ENCODE measurements at places on chromosomes 4 and X. TPM values are rescaled to one million over a fixed set of nuclear protein-coding genes. Genes with fewer than 3 reads are reported as not detected.

Gene PFKFB1
- not detected for total RNA-seq

Gene EDA2R
- 13.5 TPM for total RNA-seq

Gene UBL4A
- 61.7 TPM for total RNA-seq

Gene LUZP4
- total RNA-seq: not detected

Gene NAP1L2
- 0.80 TPM for total RNA-seq

Gene IBSP
- total RNA-seq: not detected

Gene BEX5
- total RNA-seq: not detected

Gene SHROOM3
- total RNA-seq: 11.8 TPM

Gene CFAP99
- total RNA-seq: not detected

Gene BCOR
- total RNA-seq: 14.8 TPM

Gene MAGEA4
- not detected for total RNA-seq

Gene CFAP47
- under 0.01 TPM for total RNA-seq

GRCh38 chr4:7818399-7818911, 121.2 kb downstream of the AFAP1 start:
- no peak for DNase-seq

DNA sequence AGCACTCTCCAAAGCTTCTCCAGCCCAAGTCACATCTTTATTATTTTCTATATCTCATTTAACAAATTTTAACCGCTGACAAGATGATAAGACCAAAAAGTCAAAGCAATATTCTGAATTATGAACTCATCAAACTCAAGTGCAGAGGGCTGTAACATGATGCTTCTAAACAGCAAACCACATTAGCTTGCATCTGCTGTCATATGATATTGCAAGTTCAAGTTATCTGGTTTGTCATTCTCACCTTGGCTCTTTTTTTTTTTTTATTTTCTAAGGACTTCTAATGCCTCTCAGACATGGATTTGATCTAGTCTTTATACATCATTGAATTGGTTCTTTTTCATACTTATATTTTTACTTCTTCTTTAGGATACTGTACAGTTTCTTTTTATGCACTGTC, 93.4 kb downstream of the SLC10A7 start:
- no peak for DNase-seq

DNA sequence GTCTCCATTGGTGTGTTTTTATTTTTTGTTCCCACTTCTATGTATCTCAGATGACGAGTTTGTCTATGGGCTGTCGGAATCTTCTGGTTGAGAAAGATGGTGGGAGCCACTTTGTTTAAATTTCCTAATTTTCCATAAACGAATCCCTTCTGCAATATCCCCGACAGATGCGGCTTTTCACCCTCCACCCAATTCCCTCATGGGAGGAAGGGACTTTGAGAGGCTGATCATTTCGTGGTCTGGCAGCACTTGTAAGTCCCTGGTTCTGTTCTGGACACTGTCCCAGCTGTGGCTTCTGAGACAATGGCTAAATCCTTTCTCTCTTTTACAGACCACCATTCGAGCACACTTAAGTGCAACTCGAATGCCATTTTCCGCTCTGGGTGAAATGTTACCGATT, 72.2 kb upstream of the PUDP start:
- DNase-seq: no peak

DNA sequence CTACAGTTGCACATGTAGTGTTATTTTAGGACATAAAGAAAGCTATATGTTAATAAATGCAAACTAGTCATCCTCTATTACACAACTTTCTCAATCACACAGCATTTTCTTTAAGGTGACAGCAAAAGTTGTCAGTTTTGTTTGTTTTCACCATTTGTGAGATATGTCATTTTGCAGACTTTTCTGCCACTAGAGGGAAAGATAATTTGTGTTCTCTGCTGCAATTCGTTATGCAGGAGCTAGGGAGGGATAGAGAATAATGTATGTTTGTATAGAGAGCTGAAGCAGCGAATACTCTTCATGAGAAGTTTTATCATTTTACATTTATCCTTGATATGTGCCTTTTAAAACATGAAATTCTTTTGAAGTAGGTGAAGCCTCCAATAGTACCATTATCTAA, 670.6 kb upstream of the ATOH1 start:
- no peak for DNase-seq

GRCh38 chr4:124904723-124905388, 192.3 kb upstream of the ANKRD50 start:
- DNase-seq: no peak

DNA sequence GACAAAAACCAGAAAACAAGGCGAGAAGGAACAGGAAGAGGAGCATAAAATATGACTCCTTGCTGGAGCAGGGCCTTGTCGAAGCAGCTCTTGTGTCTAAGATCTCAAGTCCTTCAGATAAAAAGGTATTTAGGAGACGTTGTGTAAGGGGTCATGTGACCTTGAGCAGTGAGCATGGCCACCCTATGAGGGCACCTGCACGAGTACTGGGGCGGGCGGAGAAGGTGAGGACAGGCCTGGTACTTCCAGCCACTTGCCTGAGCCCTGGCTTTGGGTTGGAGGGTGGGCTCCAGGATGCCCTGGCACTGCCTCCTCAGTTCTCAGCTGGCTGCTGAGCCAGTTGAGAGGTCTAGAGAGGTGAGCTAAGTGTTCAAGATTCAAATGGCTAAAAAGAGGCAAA, 29.9 kb downstream of the NSD2 start:
- no peak for DNase-seq

- no peak for DNase-seq
Measured at GRCh38 chrX:129039176-129039575, 484.1 kb downstream of the SMARCA1 start.

- DNase-seq: no peak
Measured at GRCh38 chr4:83860200-83860599, 324.3 kb downstream of the GPAT3 start.

GRCh38 chr4:161581262-161582230, 582.3 kb downstream of the FSTL5 start:
- no peak for DNase-seq

DNA sequence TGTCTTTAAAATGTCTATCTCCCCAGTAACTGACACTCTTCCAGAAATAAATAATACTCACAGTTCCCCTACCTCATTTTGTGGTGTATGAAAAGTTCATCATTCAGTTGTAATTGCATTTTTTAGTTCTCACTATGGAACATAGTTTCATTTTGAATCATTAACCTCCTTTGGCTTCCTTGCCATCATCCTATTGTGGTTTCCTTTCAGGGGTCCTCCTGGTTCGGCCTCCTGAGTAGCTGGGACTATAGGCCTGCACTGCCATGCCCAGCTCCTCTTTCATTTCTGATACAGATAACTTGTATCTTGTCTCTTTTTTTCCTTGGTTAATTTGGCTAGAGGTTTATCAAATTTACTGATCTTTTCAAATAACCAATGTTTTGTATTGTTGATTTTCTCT, 23.1 kb upstream of the BLTP1 start:
- no peak for DNase-seq

- DNase-seq: peak; percentile 10
Measured at GRCh38 chrX:148582353-148582752, 81.9 kb downstream of the AFF2 start.

- no peak for DNase-seq
Measured at GRCh38 chr4:3639613-3640586, 107.7 kb upstream of the LRPAP1 start.

DNA sequence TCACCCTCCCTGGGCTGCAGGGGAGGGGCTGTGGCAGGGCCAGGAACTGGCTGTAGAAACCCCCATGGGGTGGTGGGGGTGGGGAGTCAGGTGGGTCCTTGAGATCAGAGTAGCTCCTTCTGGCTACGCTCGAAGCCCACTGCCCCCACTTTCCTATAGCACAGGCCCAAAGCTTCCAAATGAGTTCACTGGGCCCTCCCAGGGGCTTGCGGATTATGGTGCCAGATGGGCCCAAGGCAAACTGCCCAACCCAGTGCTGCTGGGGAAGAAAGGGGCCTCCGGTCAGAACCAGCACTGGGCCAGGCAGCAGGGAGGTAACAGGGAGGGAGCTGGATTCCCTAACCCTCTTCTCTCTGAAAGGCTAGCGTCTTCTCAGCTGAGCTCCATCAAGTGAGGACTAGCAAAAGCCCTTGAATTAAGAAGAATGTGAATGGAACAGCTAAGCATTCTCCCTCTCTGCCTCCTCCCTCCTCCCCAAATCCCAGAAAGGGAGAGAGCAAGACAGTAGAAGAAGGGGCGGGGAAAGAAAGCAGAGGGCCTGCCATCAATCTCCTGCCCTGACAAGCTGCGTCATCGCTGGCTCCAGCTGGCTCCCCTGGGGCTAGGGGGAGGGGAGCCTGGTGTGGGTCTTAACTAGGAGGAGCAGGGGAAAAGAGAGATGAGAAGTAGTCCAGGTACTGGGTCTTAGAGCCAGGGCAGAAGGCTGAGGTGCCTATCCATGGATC, 34.7 kb downstream of the FRMPD3 start:
- no peak for DNase-seq

- DNase-seq: no peak
Measured at GRCh38 chr4:99252746-99253145, 33.7 kb upstream of the ADH6 start.

GRCh38 chrX:84118769-84119168, 69.2 kb downstream of the RPS6KA6 start:
- no peak for DNase-seq

- no peak for DNase-seq
Measured at GRCh38 chrX:56343219-56343618, 111.1 kb downstream of the KLF8 start.

- peak; percentile 36 for DNase-seq
Measured at GRCh38 chr4:180751009-180751408, 1492.2 kb upstream of the TENM3 start.

GRCh38 chr4:26839534-26839951, 21.1 kb upstream of the STIM2 start:
- peak; percentile 26 for DNase-seq

GRCh38 chrX:47239898-47240545, 7.2 kb downstream of the USP11 start:
- no peak for DNase-seq

DNA sequence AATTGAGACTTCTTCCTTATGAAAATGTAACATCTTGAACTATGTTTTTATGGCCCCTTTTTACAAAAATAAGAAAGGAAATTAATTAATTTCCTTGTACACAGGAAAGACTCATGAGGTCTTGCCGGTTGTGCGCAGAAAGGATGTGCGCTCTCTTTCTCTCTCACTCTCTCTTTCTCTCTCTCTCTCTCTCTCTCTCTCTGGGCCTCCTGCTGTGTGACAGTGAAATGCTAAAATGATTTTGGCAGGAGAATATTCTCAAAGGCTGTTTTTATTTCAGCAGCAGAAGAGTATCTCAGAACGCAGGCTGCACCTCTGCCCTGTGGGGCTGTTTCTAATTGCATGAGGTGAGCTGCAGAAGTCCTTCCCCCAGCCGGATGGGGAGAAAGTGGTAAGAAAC, 349.0 kb downstream of the MID1IP1 start:
- no peak for DNase-seq

DNA sequence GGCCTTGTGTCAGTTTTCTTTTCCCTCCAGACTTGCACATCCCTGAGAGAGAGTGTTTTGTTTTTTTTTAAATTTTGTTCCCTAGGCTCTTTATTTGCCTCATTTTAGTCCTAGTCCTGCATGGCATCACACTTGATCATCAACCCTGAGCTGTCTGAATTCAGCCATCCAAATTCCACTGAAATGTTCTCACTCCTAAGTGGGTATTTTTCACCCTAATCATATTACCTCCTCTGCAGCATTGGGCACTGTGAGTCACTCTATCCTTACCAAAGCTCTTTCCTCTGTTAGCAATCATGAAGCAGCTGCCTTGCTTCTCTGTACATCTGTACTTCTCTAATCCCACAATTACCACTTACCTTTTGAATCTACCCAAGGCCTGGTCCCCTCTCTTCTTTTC, 356.6 kb upstream of the MAGEB2 start:
- DNase-seq: peak; percentile 60

DNA sequence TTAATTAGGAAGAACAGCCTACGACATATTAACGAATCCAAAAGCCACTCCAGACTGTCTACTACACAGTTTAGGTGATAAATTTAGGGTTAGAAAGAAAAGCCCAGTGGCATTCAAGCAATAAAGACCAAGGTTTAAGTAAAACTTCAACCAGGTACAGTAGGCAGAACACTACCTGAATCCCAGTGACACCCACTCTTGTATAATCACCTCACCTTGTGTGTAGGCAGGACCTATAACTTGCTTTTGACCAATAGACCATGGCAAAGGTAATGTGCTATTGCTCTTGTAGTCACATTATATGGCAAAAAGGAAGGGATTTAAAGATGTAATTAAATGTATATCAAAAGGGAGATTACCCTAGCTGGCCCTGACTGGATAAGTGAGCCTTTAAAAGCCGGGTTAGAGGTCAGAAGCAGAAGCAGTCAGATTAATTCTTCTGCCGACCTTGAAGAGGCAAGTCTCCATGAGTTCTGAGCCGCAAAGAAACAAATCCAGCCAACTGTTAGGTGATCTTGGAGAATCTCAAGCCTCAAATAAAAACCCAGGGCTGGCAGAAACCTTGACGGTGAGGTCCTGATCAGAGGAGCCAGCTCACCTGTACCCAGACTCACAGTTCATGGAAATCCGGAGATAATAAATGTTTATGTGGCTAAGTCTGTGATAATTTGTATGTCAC, 8.8 kb downstream of the FSTL5 start:
- no peak for DNase-seq

DNA sequence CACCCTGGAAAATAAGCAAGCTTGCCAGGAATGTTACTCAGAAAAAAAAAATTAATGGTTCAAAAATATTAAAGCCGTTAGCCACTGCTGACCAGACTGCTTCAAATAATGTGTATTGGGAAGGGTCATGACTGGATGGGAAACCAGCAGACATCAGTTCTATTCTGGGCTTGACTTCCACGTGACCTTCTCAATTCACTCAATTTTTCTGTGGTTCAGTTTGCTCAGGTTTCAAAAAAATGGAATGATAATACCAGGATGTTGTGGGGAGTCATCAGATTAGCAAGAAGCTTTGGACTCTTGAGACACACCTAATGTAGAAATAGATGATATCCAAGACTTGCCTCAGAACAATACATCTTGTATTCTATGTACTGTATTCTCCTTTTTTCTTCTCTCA, 541.9 kb upstream of the BOD1L1 start:
- peak; percentile 87 for DNase-seq

DNA sequence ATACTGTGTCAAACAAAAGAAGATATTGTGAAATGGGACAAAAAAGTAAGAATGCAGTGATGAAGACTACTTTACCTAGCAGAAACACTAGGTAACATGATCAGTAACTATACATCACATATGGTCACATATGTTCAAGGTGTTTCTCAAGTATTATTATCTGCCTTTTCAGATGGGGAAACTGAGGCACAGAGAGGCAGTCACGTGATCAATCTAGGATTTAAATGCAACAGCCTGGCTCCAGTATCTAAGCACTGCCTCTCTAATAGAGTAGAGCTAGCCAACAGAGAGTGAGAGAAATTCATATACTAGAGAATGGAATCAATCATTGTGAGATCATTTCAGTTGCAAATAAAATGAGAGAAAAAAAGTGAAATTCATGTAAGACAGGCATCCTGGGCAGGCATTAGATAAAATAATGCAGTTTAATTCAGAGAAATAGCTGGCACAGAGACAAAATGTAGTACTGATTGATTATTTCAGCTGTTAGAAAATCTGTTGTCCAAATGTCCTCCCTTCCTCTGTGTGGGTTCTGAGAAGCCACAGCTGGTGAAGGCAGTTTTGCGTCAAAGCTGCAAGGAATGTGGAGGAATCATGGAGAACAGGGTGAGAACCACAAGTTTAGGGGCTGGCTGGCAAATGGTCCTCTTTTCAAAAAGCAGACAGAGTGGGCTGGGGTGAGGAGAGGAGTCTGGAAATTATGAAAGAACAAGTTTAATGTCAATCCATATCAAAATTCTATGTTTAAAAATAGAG, 26.0 kb downstream of the SMIM43 start:
- no peak for DNase-seq
